Coronary artery (tissue), 2 donors: ENCODE measurements at places on chromosomes 6 and 20.

DNA sequence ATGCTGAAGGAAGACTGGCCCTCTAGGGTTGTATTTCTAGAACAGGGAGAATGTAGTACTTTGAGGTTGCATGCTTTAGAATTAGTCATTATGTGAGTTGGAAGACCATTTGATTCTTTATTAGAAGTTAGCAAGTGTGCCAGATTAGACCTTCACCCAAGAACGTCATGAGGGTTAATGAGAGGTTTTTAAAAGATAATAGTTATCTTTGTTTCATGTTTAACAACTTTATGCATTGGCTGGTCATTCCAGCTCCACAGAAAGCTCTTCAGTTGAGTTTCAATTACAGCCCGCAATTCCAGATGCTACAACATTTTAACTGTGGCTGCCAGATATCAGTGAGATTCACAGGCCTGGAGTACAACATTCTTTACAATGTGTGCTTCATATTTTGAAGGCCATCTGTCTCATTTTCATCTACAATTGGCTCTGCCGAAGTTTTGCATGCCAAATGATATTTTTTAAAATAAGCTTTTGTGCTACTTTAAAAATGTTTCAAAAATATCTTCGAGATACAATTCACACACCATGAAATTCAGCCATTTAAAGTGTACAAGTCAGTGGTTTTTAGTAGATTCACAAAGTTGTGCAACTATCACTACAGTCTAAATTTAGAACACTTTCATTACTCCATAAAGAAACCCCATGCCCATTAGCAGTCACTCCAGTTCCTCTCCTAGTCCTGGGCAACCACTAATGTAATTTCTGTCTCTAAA, 61.1 kb upstream of the FBXO30 start:
- no peak for DNase-seq

DNA sequence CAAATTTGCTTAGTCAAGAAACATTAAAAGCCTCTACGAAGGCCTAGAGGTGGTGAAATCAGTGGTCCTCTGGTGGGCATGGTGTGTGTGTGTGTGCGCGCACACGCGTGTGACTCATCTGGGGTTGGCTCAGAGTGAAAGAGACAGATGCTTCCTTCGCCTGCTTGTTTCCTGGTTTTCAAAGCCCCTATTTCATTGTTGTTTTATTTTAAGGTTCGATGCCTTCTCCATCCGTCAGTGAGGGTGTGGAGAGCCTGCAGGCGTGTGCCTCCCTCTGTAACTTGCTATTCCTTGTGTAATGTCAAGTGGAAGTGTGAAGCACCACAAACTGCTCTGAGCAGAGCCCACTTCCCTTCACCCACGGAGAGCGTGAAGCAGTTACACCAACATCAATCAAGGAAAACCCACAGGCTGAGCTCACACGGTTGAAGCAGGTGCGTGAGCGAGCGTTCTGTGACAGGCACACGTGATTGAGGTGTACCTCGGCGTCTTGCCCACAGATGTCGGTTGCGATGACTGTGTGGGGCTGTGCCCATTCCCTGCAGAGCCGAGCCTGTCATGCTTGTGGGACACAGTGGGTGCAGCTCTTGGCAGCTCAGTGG, 233.9 kb downstream of the PRL start:
- no peak for DNase-seq

DNA sequence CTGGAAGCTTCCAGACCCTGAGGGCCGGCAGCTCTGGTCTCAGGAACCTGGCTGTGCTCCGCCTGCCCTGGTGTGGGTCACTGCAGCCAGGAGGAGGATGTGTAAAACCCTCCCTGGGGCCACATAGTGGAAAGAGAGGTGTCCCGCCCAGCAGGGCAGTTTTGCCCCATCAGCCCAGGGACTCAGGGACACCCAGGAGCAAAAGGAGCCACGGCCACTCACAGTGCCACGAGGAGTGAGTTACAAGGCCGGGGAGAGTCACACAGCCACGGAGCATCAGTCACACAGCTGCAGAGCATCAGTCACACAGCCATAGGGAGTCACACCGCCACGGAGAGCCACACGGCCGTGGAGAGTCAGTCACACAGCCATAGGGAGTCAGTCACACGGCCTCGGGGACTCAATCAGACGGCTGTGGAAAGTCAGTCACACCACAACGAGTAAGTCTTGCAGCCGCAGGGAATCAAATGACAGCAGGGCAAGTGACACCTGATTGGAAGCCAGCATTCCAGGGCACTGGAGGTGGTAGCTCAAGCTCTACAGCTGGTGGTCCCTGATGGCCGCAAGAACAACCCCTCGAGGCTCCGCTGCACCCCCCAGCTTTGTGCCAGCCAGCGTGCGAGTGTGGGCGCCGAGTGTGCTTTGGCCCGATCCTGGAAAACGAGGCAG, 60.9 kb downstream of the DLL1 start:
- DNase-seq: no peak

- no peak for DNase-seq
Measured at GRCh38 chr6:36912586-36912985, 26.8 kb downstream of the C6orf89 start.

DNA sequence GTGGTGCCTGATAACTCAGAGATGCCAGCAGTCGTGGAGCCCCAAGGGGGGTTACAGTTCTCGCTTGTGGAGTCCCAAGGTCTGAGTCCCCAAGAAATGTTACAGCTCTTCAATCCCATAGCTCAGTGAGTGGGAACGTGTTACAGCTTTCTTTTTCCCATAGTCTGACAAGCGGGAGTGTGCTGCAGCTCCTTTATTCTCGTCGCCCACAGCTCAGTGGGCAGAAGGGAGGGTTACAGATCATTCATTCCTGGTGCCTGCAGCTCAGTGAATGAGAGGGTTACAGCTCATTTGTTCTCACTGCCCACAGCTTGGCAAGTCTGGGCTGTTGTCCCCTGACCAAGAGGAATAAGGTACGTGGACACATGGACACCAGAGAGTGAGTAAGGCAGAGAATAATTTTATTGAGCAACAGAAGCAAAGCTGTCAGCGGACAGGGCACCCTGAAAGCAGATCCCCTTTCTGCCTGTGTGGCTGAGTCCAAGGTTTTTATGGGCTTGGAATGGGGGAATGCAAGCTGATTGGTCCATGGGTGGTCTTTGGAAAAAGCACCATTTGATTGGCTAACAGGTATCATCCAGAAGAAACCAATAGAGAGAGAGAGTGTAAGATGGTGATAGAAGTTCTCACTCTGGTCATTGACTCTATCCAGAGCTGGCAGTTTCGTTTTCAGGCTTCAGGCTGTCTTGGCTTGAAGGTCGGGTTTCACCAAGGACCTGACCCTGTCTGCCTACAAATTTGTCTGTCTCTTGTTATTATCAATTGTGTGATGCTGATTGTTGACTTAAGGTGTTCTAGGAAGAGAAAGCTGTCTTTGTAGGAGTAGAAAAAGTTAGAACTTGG, 16.4 kb downstream of the RNF217 start:
- DNase-seq: no peak

- no peak for DNase-seq
Measured at GRCh38 chr6:46652232-46652602, 401 bp downstream of the CYP39A1 start.

- DNase-seq: no peak
Measured at GRCh38 chr6:39035681-39036080, 12.9 kb upstream of the GLP1R start.

DNA sequence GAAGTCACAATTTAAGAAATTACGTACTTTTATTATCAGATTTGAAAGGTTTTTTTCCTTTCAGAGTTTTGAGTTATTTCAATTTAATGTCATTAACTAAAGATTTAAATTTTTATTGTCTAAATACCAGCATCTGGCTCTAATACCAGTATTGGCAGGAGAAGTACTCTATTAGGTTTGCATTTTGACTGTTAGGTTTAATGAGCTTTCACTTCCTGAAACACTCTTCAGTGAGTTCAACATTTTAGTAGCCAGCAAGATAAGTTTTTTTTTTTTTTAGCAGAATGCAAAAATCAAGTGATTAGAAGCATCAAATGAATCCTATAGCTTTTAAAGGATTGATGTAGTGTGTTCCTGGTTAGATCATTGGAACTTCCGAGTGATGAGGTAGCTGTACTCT, 34.0 kb upstream of the SCGN start:
- no peak for DNase-seq

- no peak for DNase-seq
Measured at GRCh38 chr6:14573703-14574290, 456.2 kb downstream of the CD83 start.

- DNase-seq: no peak
Measured at GRCh38 chr6:3165631-3166534, 8.5 kb upstream of the TUBB2A start.

- DNase-seq: no peak
Measured at GRCh38 chr20:38203981-38204357, 38.9 kb upstream of the TGM2 start.

GRCh38 chr20:8078528-8078914, 53.5 kb upstream of the PLCB1 start:
- no peak for DNase-seq

- DNase-seq: no peak
Measured at GRCh38 chr20:61219021-61219431, 33.0 kb upstream of the CDH4 start.

GRCh38 chr6:34463849-34464248, 2.0 kb upstream of the PACSIN1 start:
- DNase-seq: no peak

DNA sequence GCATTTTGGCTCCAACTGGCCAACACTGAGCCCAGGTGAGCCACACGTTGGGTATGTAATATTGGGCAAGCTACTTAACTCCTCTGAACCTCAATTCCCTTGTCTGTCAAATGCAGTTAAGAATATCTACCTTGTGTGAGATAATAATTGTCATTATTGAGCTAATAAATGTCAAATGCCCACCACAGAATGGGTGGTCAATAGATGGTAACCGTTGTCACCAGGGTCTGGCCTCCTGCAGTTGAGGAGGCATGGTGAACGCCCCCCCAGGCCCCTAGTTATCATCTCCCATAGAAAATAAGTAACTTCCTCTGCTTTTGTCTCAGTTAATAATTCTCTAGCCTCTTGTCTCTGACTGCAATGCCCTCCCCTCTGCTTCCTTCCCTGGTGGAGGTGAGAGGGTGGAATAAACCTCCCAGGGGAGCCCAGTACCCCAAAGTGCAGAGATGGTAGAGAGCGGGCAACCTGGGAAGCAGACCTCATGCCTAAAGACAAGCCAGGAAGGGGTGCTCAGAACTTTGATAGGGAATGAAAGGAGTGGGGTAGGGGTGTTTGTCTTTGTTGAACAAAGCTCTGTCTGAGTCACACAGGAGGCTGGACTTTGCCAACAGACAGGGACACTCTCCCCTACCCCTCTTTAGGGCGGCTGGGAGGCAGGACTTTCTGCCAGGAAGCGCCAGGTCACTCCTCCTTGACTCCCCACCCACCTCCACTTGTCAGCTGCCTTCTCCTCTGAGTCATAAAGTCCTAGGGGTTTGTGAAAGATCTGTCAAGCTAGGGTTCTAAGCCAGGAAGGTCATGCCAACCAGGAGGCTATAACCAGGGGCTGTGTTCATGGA, 1.3 kb upstream of the UNC5CL start:
- no peak for DNase-seq

GRCh38 chr6:69232496-69232895, 564.3 kb downstream of the LMBRD1 start:
- DNase-seq: no peak

- DNase-seq: no peak
Measured at GRCh38 chr6:21772884-21773575, 179.5 kb downstream of the SOX4 start.

- peak; percentile 84 for DNase-seq
Measured at GRCh38 chr6:35719830-35720733, 16.8 kb upstream of the ARMC12 start.

DNA sequence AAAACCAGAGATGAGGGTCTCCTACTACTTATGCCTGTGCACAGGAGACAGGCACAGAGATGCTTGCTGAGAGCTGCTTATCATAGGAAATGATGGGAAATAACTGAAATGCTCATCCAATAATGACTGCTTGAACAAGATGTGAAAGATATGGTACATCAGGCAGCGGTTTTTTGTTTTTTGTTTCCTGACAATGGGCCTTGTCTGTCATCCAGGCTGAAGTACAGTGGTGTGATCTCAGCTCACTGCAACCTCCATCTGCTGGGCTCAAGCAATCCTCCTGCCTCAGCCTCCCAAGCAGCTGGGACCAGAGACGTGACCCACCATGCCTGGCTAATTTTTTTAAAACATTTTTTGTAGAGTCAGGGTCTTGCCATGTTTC, 1.2 kb upstream of the RIPOR3 start:
- no peak for DNase-seq

DNA sequence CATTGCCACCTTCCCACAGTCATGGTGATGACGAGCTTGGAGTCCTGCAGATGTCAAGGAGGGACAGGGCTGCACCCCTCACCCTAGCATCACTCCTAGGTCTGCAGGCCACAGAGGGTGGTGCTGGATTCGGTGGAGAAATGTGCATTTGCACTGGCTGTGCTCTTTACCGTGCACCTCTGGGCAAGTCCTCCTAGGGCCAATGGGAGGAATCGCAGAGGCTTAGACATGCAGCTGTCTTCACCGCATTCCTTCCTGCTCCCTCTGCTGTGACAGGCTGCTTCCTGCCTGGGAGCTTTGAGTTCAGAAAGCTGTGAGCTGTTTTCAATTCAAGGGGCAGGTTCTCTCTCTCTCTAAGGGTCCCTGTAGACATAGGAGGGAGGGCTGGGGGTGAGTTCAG, 85.1 kb downstream of the EDN3 start:
- DNase-seq: no peak

DNA sequence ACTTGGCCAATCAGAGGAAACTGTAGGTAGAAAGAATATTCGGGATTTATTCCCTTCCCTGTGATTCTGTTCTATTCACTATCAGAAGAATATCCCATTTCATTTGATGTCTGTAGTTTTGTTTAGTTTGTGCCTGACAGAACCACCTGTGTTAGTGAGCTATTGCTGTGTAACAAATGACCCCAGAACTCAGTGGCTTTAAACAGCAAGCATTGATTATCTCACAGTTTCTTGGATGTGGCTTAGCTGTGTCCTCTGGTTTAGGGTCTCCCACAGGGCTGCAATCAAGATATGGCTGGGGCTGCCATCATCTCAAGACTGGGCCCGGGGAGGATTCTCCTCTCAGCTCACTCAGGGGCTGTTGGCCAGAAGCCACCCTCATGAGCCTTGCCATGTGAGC, 143.7 kb downstream of the ZDHHC14 start:
- no peak for DNase-seq

- DNase-seq: no peak
Measured at GRCh38 chr20:25209911-25210310, 14.4 kb downstream of the ENTPD6 start.

- no peak for DNase-seq
Measured at GRCh38 chr6:133326584-133326983, 85.4 kb downstream of the EYA4 start.

DNA sequence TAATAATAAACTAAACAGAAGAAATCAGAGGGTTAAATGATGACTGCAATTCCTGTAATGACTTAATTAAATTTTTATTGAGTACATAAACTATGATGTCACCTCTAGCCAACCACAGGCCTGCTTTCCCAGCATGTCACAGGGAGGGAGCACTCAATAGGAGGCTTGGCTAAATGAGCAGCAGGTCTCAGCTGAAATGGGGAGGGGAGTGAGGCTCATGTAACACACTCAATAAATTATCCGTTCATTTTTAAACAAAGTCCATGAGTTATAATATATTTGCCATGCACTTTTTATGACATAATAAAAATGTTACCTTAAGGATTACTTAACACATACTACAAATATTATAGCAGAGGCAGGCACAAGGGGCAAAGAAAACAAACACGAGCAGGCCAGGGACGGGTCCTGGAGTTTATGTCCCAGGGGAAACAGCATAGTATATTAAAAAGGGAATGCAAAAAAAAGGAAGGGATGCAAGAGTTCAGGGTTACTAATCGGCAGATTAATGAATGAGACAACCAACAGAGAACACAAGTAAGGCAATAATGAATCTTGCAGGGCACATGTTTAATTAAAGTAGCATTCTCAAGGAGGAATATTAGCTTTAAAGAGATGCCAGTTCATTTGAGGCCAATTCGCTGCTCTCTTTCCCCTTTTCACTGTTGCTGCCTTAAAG, 27.1 kb upstream of the FAM83C start:
- DNase-seq: no peak
